NCI-H2081 (cell line): ENCODE measurements at places on chromosomes 5 and 9.

DNA sequence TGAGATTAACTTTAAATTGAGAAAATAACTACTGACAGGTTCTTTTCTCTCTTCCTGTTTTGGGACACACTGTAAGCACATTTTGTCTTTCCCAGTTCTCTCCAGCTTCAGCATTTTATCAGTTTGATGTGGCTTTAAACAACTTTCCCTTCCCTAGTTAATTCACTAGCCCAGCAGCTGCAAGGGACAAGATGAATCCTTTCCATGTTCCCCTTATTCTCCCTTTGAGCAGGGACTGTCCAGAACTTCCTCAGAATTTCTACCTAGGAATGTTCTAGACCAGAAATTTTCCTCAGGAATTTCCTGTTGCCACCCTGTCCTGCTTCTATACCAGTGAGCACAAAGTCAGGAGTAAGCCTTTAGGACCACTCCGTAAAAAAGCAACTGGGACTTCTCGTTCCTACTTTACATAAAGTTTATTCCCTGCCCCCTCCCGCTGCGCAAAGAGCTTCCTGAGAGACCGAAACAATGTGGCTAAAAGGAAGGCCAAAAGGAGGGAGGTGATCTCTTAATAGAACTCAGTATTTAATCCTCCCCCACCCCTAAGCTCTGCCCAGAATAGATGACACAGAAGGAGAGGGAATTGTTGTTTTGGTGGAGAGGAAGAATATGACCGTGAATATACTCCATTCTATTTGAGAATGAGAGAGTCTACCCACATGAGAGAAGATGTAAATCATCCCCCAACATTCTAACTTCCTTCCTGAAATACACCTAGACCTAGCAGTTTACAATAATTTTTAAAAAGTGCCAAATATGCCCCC, 61.9 kb downstream of the GLIS3 start:
- no peak for DNase-seq

DNA sequence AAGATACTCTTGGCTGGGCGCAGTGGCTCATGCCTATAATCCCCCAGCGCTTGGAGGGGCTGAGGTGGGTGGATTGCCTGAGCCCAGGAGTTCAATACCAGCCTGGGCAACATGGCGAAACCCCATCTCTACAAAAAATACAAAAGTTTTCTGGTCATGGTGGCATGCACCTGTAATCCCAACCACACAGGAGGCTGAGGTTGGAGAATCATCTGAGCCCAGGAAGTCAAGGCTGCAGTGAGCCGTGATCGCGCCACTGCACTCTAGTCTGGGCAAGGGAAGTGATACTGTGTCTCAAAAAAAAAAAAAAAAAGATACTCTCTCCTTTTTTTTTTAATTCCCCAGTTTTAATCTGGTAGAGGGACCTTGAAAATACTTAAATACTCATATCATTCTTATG, 15.0 kb downstream of the ANKRD33B start:
- DNase-seq: no peak

- no peak for DNase-seq
These were observed 99.1 kb upstream of the RASGRF2 start for GRCh38 chr5:80860924-80861613.

DNA sequence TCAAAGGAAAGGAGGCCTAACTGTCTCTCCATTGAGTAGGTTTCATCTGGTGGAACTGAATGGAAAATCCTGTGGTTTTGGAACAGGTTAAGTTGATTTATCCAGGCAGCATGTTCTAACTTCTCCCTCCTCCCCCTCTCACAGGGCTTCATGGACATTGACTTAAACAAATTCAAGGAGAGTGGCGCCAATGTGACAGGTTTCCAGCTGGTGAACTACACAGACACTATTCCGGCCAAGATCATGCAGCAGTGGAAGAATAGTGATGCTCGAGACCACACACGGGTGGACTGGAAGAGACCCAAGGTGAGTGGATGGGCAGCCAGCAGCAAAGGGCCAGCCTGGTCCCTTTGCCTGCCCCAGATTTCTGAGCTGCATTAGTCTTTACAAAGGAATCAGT, 183.9 kb downstream of the GRIA1 start:
- DNase-seq: no peak

- DNase-seq: no peak
These were observed 219.5 kb upstream of the CDH10 start for GRCh38 chr5:24864244-24864643.

GRCh38 chr5:52334367-52334766, 453.3 kb upstream of the ITGA1 start:
- no peak for DNase-seq

DNA sequence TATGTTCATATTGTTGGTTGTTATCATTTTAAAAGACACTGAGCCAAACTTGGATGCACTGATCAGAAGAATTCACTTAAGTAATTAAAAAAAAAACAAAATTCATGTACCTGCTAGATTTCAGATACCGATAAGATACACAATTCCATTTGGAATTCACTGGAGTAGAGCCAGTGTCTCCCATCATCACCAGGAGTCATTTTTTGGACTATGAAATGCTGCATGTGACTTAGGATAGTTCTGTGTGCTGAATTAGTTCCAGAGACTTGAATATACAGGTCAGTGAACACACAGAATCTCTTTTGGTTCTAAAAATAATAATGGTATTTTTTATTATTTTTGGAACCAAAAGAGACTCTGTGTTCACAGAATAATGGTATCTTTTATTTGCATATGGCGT, 482.6 kb upstream of the PIK3R1 start:
- no peak for DNase-seq
